ENCODE measurements at places on chromosomes 5 and 9. TPM values are rescaled to one million over a fixed set of nuclear protein-coding genes. Genes with fewer than 3 reads are reported as not detected.

- no peak for DNase-seq
Observed at GRCh38 chr9:6692881-6693361, 47.4 kb upstream of the GLDC start.

- no peak for DNase-seq
Observed at GRCh38 chr9:5842929-5843793, 10.2 kb upstream of the ERMP1 start.

GRCh38 chr5:79699763-79700400, 10.2 kb downstream of the CMYA5 start:
- no peak for DNase-seq

DNA sequence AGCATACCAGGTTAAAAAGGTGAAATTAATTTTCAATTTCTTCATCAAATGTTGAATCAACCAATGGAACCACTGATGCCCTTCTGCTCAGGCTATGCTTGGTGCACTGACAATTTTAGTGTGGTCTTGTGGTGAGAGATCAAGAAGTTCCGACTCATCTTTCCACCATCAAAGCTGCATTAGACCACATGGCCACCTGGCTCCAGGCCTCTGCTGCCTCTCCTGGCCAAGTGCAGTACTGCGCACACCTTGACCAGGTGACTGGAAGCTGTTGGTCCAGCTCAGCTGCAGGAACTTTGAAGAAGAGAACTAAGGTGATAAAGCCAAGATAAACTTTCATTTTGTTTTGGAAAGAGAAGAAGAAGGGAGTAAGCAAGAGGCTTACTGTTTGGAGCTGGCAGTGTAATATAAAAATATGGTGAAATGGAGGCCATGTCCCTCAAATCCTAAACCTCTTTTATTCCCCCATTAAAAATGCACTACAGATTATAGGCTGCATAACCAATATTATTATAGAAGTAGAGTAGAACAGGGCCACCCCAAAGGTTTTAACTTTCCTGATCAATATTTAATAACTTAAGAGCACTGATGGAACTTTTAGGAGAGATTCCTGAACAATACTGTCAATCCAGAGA, 315.5 kb upstream of the C9orf72 start:
- DNase-seq: no peak

FBP1 gene
- 41.1 TPM for total RNA-seq

GRCh38 chr9:111114486-111114885, 76.2 kb upstream of the LPAR1 start:
- DNase-seq: no peak

ZFP2 gene
- 2.6 TPM for total RNA-seq

NTNG2 gene
- total RNA-seq: 0.29 TPM

DNA sequence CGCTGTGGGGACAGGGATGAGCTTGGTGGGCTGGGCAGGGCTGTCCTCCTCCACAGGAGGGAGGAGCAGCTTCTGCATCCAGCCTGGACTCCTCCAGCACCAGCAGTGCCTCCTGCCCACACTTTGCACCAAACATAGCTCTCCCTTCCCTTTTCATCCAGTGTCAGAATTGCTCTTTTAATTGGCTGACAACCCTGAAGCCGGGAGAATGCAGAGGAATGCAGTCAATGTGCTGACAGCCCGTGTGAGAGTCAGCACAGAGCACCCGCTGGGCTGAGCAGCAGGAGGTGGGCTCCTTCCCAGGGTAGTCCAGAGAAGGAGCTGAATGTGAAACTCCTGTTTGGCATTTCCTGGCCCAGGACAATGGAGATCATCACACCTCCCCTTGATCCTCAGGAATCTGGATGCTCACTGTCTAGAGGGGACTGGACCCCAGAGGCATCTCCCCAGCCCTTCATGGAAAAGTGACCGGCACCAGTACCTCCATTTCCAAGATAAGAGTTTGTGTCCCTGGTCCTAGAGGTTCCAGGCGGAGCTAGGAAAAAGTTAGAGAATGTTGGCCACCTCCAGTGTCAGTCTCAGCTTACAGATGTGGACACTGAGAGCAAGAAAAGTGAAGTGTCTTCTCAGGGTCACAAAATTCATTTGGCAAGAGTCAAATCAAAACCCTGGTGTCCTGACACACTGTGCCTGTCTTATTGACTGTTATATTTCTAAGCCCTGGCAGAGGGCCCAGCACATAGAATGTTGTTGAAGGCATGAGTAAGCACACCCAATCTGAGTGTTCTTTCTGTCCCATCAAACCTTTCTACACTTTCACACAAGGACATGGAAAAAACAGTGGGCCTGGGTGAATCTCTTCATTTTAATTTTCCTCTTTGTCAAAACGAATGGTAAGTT, 202.1 kb downstream of the SNX18 start:
- no peak for DNase-seq

TMEM174 gene
- not detected for total RNA-seq

All from breast epithelium (tissue), 4 donors.